CD4-positive, alpha-beta T cell (primary cell): ENCODE measurements at places on chromosomes 2 and 18.

GRCh38 chr2:239322416-239323086 is 78.3 kb downstream of the HDAC4 start:
- H3K27me3 ChIP-seq: no peaks in the 10 kb centered on the region
- peak; percentile 52 for DNase-seq
- H3K36me3 ChIP-seq: no peaks in the 10 kb centered on the region
- H3K27ac ChIP-seq: peak overlapping the region; percentile 82
- peaks cover 71% of the 10 kb centered on the region for H3K4me1 ChIP-seq
- no peak overlapping the region for H3K4me3 ChIP-seq

GRCh38 chr2:106546391-106546990 is 59.3 kb downstream of the CD8B2 start:
- H3K4me3 ChIP-seq: no peak overlapping the region
- H3K36me3 ChIP-seq: no peaks in the 10 kb centered on the region
- peaks cover 15% of the 10 kb centered on the region for H3K27me3 ChIP-seq
- H3K4me1 ChIP-seq: peaks cover 6% of the 10 kb centered on the region

- H3K4me1 ChIP-seq: peaks cover 21% of the 10 kb centered on the region
- H3K27me3 ChIP-seq: no peaks in the 10 kb centered on the region
- H3K36me3 ChIP-seq: peaks cover 5% of the 10 kb centered on the region
- peak overlapping the region; percentile 81 for H3K27ac ChIP-seq
Measured at GRCh38 chr2:238060096-238060541, 682 bp upstream of the SCLY start.

GRCh38 chr18:9217743-9218451 is 81.3 kb downstream of the ANKRD12 start:
- DNase-seq: no peak
- peaks cover 88% of the 10 kb centered on the region for H3K36me3 ChIP-seq
- no peaks in the 10 kb centered on the region for H3K4me1 ChIP-seq
- H3K27me3 ChIP-seq: no peaks in the 10 kb centered on the region

DNA sequence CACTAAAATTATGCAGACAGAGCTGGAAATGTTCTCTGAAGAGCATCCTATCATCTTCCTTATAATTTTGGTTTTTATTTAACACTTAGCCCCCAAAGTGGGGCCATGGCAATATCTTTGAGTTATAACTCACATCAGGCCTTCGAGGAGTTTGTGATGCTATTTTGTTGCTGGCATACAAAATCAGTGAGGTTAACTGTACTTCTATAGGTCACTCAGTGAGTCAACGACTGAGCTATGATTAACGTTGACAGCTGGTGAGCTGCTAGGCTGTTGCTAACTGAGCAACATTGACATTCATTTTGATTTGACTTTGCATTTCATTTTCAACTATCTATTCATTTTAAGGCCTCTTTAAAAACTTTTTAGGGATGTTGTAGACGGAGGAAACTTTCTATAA is 50.0 kb downstream of the GPD2 start:
- no peaks in the 10 kb centered on the region for H3K27me3 ChIP-seq
- H3K4me1 ChIP-seq: no peaks in the 10 kb centered on the region
- no peaks in the 10 kb centered on the region for H3K36me3 ChIP-seq
- no peak overlapping the region for H3K27ac ChIP-seq
- H3K4me3 ChIP-seq: no peak overlapping the region

DNA sequence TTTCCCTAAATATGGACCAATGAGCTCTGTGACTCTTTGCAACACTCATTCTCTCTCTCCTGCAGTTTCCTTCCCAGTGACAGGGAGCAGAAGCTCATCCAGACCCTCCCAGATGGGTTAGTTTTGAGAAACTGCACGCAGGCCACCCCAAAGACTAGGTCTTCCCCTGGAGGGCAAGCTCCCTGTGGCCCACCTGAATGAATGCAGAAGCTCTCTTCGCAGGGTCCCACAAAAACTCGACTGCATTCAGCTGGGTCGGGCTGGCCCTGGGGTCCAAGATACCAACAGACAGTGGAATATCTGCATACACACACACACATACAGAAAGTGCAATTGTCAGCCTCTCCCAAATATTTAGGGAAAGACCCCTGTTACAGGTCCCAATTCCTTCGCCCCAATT is 37.0 kb downstream of the TFCP2L1 start:
- no peak overlapping the region for H3K27ac ChIP-seq
- H3K4me1 ChIP-seq: no peaks in the 10 kb centered on the region
- no peaks in the 10 kb centered on the region for H3K27me3 ChIP-seq
- no peaks in the 10 kb centered on the region for H3K36me3 ChIP-seq
- no peak for DNase-seq

GRCh38 chr2:27208486-27209050 is 3.3 kb upstream of the ATRAID start:
- H3K27me3 ChIP-seq: no peaks in the 10 kb centered on the region
- H3K27ac ChIP-seq: no peak overlapping the region
- no peak for DNase-seq
- H3K4me1 ChIP-seq: peaks cover 27% of the 10 kb centered on the region
- no peak overlapping the region for H3K4me3 ChIP-seq

- H3K27ac ChIP-seq: no peak overlapping the region
- H3K36me3 ChIP-seq: no peaks in the 10 kb centered on the region
- no peak overlapping the region for H3K4me3 ChIP-seq
- DNase-seq: no peak
- no peaks in the 10 kb centered on the region for H3K4me1 ChIP-seq
- peaks cover 4% of the 10 kb centered on the region for H3K27me3 ChIP-seq
Measured at GRCh38 chr2:200735061-200735460, 76.6 kb upstream of the BZW1 start.

DNA sequence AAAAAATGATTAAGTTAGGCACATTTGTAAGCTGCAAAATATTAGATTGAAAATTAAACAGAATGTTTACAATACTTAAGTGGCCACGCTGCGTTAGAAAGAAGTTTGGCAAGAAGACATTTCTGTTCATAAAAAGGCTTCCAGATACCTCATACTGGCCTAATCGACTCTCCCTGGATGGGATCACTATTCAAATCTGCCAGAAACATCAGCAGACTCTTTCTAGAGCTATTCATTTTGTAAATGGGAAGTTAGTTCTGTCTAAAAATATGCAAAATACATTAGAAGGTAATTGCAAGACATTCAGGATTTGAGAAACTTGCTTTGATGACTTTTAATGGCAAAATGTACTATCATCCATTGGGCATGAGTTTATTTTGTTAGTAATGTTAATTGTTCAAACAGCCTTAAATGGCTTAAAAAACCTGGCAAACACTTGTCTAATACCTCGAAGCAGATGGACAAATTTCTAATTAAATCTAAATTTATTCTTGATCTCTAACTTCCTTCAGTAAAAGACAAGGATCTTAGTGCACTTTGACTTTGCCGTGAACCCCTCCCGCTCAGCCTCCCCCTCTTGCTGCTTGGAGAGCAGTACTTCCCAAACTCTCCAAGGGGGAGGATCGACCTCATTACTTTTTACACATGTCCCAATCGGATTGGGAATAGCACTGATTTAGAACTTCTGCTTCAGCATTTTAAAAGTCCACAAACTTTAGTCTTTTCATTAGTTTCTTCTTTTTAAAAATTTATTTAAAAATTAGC is 103.5 kb downstream of the SMIM21 start:
- DNase-seq: no peak
- H3K36me3 ChIP-seq: no peaks in the 10 kb centered on the region
- no peak overlapping the region for H3K4me3 ChIP-seq
- no peaks in the 10 kb centered on the region for H3K4me1 ChIP-seq

GRCh38 chr18:33804258-33804657 is 226.2 kb downstream of the ASXL3 start:
- no peak for DNase-seq
- no peak overlapping the region for H3K4me3 ChIP-seq
- H3K27ac ChIP-seq: no peak overlapping the region
- H3K36me3 ChIP-seq: no peaks in the 10 kb centered on the region

DNA sequence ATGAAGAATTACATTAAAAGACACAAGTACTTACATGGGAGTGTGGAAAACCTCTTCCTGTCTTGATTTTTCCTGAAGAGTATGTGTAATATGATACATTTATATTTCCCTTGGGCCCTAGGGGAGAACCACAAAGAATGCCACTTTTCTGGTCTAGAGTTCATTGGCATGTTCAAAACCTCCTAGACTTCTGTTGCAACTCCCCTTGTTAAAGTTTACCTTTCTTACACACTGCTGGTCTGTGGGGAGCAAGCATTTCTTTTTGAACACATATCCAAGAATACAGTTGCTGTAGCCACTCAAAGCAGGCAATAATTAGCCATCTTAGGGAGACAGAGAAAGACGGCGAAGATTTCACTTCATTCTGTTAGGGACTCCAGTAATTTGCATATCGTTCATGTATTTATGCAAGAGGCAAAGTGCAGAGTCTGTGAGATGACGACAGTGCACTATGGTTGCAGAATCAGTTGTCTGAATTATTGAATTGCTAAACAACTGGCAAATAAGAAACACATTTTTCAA is 103.5 kb downstream of the NOL4 start:
- no peak overlapping the region for H3K4me3 ChIP-seq
- DNase-seq: no peak
- H3K36me3 ChIP-seq: no peaks in the 10 kb centered on the region

- H3K27ac ChIP-seq: no peak overlapping the region
- no peaks in the 10 kb centered on the region for H3K36me3 ChIP-seq
- no peaks in the 10 kb centered on the region for H3K4me1 ChIP-seq
- no peak for DNase-seq
Measured at GRCh38 chr2:185291035-185291647, 447.5 kb upstream of the FSIP2 start.

DNA sequence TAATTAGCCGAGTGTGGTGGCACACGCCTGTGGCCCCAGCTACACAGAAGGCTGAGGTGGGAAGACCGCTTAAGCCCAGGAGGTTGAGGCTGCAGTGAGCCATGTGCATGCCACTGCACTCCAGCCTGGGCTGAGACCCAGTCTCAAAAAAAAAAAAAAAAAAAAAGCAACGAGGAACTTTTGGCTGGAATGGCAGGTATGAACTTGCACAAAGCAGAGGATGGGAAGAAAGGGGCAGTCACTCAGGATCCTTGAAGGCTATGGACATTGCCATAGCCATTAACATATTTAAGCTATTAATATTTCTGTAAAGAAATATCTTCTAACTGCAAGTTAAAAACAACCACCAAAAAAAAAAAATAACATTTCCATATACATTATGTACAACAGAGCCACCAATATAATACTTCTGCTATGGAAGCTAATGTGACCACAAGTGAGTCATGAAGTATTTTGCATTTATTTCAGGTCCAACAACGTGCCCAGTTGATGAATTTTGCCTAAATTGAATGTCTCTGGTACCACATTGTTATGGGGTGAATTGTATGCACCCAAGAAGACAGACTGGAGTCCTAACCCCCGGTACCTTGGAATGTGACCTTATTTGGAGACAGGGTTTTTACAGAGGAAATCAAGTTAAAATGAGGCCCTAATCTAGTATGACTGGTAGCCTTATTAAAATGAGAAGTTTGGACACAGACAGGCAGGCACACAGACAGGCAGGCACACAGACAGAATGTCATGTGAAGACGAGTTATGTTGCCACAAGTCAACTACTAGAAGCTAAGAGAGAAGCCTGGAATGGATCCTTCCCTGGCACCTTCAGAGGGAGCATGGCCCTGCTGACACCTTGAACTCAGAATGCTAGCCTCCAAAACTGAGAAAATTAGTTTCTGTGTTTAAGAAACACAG is 102.8 kb downstream of the RBMS1 start:
- no peak overlapping the region for H3K27ac ChIP-seq
- DNase-seq: no peak
- H3K27me3 ChIP-seq: no peaks in the 10 kb centered on the region
- H3K4me1 ChIP-seq: peaks cover 69% of the 10 kb centered on the region
- H3K4me3 ChIP-seq: no peak overlapping the region

DNA sequence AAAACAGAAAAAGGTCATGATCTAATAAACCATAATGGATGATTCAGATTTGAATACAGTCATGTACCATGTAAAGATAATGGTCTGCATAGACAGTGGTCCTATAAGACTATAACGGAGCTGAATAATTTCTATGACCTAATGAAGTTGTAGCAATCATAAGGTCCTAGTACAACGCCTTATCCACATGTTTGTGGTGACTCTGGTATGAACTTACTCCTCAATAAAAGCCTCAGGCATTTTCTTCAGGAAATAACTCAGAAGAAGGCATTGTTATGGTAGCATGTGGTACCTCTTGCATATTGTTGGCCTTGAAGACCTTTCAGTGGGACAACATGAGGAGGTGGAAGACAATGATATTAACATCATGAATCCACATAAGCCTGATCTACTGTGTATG is 883.3 kb downstream of the CNTNAP5 start:
- H3K36me3 ChIP-seq: no peaks in the 10 kb centered on the region
- H3K27ac ChIP-seq: no peak overlapping the region
- no peaks in the 10 kb centered on the region for H3K27me3 ChIP-seq
- no peak overlapping the region for H3K4me3 ChIP-seq
- DNase-seq: no peak
- no peaks in the 10 kb centered on the region for H3K4me1 ChIP-seq

DNA sequence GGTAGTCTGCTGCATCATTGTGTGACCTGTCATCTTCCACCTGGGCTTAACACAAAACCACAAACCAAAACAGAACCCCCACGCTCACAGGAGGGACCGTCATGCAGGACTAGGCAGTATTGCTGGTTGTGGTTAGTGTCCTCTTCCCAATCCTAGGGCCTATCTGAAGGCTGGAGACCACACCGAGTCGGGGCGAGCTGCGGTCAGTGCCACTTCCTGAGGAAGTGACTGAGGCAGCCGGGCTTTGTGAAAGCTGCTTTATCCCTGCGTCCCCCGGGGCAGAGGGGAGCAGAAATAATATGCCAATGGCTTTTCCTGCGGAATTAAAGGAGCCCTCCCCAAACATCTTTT is 22.9 kb downstream of the ZNF532 start:
- no peaks in the 10 kb centered on the region for H3K27me3 ChIP-seq
- no peaks in the 10 kb centered on the region for H3K36me3 ChIP-seq
- peaks cover 5% of the 10 kb centered on the region for H3K4me1 ChIP-seq
- no peak overlapping the region for H3K4me3 ChIP-seq

GRCh38 chr2:120867290-120868241 is 131.9 kb downstream of the GLI2 start:
- H3K27ac ChIP-seq: no peak overlapping the region
- H3K4me1 ChIP-seq: no peaks in the 10 kb centered on the region
- no peak for DNase-seq

DNA sequence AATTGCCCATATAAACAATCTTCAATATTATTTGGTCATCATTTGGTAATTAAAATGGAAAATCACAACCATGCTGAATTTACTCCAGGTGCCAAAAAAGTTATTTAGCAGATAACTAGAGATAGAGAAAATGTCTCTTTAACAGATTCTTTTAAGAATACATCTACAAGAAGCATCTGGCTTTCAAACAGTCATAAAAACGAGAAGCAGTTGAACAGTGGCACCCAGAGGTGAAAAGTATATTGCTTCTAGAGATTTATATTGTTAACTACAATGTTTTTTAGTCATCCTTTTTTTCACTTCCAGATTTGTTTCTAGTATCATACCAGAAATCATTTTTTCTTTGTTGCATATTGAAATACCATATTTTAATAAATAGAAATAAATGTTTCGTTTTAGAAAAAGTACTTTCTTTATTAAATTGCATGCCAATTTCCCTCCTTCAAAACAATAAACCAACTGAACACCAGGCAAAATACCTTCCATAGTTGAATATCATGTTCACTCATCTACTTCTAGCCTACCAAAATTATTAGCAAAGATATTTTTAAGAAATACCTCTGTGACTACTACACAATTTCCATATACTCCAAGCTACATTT is 65.4 kb upstream of the HNRNPA3 start:
- H3K27ac ChIP-seq: no peak overlapping the region
- peaks cover 7% of the 10 kb centered on the region for H3K27me3 ChIP-seq
- H3K4me3 ChIP-seq: no peak overlapping the region
- H3K36me3 ChIP-seq: no peaks in the 10 kb centered on the region
- H3K4me1 ChIP-seq: peaks cover 8% of the 10 kb centered on the region

GRCh38 chr2:184215745-184216144 is 382.6 kb upstream of the ZNF804A start:
- H3K4me1 ChIP-seq: no peaks in the 10 kb centered on the region
- H3K27ac ChIP-seq: no peak overlapping the region
- H3K27me3 ChIP-seq: no peaks in the 10 kb centered on the region
- H3K4me3 ChIP-seq: no peak overlapping the region
- no peaks in the 10 kb centered on the region for H3K36me3 ChIP-seq
